ENCODE measurements at places on chromosomes 6 and 20.

DNA sequence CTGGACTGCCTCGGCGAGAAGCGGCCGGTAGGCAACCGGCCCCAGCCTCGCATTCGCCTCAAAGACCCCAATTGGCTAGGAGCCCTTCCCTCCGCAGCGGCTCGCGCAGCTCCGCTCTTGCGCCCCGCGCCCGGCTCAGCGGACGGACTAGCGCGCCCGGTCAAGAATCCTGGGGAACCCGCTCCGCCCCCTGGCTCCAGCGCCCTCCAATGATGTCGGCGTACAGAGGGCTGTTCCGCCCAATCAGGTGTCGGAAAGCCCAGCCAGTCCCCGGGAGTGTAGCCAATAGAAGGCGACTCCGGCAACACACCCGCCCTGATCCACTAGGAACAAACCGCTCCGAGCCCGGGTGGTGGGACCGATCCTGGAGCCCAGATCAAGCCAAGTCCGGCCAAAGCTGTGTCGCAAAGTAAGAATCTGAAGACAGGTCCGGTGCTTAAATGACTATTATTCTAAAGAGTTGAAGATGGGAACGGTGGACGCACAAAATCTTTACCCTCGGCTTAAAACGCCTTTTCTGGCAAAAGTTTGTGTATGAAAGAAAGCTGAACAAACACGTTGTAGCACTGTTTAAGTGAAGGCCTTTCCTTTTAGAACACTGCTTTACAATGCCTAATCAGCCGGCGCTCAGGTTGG, 132.2 kb downstream of the OGFRL1 start:
- peak; percentile 52 for DNase-seq

DNA sequence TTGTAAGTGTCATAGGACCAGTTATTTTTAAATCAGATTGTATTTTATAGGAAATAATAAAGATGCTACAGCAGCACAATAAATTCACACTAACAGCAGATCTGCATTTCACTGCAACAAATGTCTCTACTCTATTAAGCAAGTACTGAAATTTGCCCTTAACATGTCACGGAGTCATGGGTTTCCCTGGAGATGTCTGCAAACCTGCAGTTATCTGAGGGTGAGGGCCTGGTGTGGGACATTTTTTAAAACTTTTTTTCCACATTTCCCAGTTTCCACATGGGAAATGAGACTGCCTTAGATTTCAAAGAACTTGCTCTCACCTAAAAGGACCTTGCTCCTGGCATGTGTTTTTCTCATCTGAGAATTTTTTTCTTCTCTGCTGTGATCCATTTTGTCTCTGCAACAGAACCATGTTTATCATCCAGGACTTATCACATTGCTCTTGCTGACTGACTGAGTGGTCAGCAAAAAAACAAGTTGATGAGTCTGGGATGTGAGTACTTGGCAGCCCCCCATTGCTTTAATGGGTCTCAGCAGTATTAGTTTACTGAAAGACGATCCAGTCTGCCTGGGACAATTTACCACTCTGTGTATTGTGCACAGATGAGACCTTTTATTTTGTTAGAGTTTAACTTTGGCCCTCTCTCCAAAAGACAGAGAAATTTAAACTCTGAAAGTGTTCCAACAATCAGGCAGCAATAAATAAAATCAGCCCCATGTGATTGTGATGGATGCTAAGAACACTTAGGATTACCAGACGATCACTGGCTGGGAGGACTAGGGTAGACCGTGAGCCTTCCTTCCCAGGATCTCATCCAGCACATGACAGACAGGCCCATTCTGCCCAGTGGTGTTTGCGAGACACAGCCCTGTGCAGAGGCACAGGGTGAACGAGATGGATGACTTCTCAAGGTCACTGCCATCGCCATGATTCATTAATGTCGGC, 268.8 kb downstream of the BTBD9 start:
- DNase-seq, result peak; percentile 61

DNA sequence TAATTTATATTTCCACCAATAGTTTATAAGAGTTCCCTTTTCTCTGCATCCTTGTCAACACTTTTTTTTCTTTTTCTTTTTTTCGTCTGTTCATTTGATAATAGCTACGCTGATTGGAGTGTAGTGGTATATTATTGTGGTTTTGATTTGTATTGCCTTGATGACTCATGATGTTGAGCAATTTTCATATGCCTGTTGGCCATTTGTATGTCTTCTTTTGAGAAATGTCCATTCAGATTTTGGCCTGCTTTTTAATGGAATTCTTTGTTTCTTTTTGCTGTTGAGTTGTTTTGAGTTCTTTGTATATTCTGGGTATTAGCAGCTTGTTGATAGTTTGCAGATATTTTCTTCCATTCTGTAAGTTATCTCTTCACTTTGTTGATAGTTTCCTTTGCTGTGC, 773.4 kb downstream of the KIF16B start:
- no peak for DNase-seq

DNA sequence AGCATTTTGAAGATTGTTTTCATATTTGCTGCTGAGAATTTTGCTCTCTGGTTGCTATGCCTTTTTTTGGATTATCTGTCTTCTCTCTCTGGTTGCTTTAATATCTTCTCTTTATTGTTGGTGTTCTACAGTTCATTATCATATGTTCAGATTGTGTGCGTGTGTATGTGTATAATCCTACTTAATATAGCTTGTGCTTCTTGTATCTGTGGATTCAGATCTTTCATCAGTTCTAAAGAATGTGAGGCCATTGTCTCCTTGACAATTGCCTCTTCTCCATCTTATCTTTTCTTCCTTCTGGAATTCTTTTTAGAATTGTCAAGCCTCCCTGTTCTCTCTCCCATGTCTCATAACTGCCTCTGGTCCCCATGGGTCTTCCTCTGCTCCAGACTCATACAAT, 195.4 kb downstream of the CDC5L start:
- no peak for DNase-seq

DNA sequence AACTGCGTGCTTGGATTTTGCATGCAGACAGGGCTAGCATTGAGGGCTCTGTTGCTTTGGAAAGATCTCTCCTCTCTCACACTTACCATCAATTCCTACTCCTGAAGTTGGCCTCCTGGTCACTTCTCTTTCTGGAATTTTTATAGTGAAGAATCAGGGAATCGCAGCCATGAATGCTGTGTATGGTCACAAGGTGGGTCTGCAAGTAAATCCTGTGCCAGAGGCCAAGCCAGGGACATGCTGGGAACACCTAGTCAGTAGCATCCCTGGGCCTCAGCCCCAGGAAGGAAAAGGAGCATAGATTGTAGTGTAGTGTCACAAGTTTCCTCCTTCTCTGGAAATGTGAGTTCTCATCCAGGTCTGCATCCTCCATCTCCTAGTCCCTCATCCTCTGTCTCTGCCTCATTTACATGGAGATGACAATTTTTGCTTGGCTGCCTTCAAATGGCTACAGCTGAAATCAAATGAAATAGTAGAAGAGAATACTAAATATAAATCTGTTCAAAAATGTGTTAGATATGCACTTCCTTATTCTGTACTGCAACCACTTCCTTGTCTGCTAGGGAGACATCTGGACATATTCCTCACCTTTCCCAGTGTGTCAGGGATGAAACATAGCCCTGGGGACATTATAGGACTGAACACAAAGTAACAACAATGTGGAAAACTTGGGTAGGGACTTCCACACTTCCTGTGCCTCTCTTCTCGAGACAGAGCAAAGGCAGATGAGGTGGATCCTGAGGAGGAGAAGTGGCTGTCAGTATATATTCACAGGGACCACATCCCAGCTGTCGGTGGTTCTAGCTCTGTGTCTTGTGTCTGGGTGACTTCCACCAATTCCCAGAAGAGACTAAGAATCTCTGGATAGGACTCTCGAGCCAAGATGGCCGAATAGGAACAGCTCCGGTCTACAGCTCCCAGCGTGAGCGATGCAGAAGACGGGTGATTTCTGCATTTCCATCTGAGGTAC, 17.0 kb downstream of the CST9 start:
- no peak for DNase-seq

- no peak for DNase-seq
Observed at GRCh38 chr6:9511157-9511556, 903.7 kb downstream of the TFAP2A start.

DNA sequence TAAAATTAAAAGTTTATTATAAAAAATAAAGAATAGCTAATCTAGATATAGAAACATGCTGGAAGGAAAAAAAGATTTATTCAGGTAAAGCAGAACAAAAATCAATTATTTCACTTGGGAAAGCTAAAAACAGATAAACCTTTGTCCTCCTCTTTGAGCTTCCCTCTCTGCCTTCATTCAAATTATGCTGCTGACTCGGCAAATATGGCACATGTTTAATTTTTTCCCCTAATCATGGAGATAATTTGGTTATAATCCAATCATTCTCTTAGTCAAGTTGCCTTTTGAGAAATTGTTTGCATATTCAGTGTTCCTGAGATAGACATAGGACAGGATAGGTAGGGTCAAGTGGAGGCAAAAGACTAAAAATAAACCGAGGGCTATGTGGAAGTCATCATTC, 556.8 kb upstream of the PTCHD4 start:
- no peak for DNase-seq

DNA sequence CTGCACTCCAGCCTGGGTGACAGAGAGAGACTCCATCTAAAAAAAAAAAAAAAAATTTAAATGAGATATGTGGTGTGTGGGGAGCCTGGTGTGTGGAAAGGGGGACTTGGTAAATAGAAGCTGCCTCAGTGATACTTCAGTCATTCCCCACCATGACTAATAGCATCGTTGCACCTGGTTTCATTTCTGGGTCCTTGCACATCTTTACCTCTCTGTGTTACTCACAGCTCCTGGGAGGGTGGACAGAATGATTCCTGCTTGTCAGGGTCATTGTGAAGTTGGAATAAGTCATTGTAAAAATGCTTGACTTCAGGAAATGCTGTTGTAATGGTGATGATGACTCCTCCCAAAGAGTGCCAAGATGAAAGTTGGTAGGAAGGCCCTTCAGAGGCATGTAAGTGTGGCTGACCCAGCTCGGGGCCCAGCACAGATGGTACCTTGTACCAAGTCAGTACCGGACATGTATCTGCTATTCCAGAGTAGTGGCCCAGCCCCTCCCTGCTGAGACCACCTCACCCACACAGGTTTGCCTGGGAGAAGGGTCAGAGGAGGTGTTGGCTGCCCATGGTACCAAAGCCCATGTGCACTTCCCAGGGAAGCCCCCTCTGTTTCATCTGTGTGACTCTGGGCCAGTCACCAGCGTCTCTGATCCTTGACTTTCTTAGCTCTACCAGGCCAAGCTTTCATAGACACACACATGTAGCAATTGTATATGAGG, 48.4 kb downstream of the PLAGL2 start:
- no peak for DNase-seq

Data from NCI-H146 (cell line).